GM18507 (cell line): ENCODE measurements at places on chromosomes 6 and 20.

GRCh38 chr20:64095455-64095854 is 11.3 kb upstream of the LKAAEAR1 start:
- no peak for DNase-seq

DNA sequence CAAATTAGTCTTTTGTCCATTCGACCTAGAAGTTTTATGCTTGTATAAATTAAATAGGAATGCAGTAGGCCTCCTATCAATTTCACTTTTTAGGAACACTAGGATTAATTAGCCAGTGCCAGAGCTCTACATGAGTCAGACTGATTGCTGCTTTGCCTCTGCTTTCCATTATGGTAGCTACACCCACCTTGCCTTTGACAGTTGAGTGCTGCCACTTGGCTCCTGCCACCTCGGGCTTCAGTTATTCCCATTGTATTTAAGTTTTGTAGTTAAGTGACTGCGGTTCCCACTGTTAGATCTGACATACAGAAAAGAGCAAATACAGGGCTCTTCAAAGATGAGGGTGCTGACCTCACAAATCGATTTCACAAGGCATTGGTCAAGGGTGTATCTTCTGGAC is 16.6 kb upstream of the WFDC12 start:
- no peak for DNase-seq

- DNase-seq: no peak
These were observed 98.4 kb downstream of the TAF4 start for GRCh38 chr20:61967300-61967699.

- no peak for DNase-seq
These were observed 176.0 kb downstream of the MRPL14 start for GRCh38 chr6:43951063-43951755.

GRCh38 chr20:59776626-59777330 is 156.7 kb downstream of the SYCP2 start:
- DNase-seq: no peak

DNA sequence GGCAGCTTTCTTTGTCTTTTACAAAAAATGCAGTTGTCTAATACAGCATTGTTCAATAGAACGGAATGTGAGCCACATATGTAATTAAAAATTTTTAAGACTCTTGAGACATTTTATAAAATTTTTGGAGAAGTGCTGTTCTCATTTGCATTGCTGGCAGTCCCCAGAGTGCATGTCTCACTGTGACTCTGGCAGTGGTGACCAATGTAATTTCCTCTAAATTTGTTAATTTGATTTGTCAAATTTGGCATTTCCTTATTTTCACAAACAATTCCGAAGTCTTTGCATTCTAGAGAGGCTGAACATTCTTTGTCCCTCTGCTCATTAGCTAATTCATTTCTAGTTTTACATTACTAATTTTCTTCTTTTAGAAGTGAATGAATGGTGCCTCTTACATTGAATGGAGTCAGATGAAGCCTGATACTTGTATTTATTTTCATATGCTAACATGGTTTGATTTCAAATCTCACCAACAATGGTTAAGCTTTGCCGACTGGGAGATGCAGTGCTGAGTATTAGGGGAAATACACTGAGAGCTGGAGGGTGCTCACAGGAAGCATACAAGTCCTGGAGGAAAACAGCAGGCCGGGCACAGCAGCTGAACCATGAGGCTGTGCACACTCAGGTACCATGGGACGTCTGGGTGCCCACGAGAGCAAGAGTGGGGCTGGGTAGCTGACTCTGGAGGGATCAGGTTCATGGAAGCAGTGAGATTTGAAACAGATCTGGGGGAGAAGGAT is 68.5 kb upstream of the ARMC2 start:
- DNase-seq: no peak

DNA sequence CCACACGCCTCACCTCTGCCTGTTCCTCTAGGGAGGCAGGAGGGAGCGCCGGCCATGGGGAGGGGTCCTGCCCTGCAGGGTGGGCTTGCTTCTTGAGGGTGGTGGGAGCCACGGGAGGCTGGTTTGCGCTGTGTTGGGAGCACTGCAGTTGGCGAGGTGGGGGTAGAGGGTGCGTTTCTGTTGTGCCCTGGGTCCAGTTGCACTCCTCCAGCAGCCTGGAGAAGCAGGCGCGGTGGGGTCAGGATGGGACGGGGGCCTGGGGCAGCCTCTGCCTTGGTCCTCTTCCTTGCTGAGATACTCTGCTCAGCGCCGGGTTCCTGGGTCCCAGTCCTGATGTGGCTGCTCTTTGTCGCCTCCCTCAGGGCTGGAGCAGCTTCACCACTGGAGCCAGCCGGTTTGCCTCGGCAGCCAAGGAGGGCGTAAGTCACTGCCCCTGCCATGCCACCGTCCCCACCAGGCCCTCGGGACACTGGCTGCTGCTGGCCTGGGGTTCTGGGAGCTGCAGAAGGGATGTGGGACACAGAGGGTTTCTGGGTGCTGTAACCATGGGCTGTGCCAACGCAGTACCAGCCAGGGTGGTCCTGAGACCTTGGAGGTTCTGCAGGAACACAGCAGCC is 8.4 kb downstream of the ARFGAP1 start:
- DNase-seq: no peak

GRCh38 chr6:16770701-16771569 is 9.7 kb upstream of the ATXN1 start:
- DNase-seq: no peak

- no peak for DNase-seq
These were observed 161.6 kb downstream of the QRSL1 start for GRCh38 chr6:106790935-106791334.

DNA sequence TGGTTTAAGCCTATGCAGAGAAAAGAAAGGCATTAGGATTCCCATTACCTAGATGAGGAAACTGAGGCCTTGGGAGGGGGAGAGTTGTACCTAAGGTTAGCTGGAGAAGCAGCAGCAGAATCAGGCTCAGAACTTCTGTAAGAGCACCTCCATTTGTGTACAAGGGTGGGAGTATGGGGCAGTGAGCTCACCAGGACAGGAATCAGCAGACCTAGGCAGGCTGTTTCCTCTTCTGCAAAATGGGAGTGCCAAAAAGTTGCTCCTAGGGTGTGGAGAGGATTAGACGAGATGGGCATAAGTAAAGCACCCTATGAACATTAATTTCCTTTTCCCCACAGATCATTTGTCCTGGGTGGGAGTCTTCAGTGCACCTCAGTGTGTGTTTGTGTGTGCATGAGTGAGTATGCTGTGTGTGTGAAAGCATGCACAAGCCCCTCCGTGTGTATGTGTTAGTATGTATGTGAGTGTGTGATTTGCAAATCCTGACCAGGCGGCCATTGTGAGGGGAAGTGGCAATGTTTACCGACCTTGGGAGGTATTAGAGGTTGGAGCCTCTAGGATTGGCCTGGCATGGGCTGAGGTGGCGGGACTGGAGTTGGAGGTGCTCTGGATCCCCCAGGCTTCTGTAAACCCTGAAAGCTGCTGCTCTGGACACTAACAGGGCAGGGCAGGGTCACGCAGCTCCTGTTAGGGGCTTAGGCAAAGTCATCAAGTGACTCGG is 78.8 kb downstream of the VEGFA start:
- no peak for DNase-seq

DNA sequence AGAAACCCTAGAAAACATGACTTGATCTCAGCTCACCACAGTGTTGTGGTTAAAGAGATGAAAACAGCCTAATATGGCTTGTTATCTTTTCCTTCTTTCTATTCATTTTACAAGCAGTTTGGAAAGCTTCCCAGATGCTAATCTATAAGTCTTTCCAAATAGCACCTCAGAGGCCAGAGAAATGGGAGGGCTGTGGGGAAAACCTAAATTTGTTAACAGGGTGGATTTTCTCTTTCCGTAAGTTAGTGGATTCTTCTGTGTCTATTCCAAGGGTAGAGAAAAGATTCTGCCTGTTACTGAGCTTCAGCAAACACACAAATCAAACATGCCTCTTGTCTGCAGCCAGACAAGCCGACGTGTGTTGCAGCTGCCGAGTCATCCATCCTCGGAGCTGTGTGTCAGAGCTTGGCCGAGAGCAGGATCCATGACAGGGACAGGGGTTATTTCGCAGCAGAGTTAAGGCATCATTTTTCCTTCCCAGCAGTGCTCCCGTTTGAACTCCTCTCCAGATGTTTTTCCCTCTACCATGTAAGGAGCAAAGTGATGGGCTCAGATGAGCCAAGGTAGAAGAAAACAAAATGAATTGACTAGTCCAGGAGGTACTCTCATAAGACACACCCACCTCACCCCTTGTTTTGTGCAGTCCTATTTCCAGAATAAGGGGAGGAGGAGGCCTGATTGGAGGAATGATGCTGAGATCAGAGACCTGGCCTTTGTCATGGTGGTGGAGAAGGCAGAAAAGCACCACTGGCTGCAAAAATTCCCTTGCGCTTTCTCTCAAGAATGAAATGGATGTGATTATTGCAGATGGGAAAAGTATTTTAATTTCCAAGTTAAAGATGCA is 560.0 kb downstream of the C6orf118 start:
- DNase-seq: no peak

GRCh38 chr20:2252419-2252997 is 43.3 kb upstream of the TGM3 start:
- no peak for DNase-seq

GRCh38 chr20:1576641-1577040 is 19.1 kb upstream of the SIRPD start:
- DNase-seq: no peak

DNA sequence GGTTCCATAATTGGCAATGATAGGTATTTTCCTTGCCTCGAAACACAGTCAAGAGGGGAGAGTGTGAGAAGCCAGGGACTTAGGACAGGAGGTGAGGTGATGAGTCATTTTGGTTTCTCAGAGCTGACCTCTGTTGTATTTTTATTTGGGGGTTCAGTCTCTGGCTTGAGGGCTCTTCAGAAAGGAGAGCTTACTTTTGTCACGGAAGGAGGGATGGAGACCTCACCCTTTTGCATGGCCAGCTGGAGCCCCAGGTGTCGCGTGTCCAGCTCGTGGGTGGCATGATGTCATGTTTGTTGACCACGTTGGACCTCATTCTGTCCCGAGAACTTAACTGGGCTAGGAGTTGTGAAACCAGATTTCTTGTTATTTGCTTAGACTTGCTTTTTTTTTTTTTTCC is 293.9 kb downstream of the QKI start:
- DNase-seq: peak; percentile 20

GRCh38 chr20:56392881-56393482 is 537 bp downstream of the CSTF1 start:
- no peak for DNase-seq

- DNase-seq: no peak
These were observed 70.2 kb downstream of the B3GAT2 start for GRCh38 chr6:70886661-70887060.

GRCh38 chr20:61862881-61863280 is 202.8 kb downstream of the TAF4 start:
- no peak for DNase-seq

- no peak for DNase-seq
These were observed 51.9 kb downstream of the BTBD9 start for GRCh38 chr6:38587766-38588362.

DNA sequence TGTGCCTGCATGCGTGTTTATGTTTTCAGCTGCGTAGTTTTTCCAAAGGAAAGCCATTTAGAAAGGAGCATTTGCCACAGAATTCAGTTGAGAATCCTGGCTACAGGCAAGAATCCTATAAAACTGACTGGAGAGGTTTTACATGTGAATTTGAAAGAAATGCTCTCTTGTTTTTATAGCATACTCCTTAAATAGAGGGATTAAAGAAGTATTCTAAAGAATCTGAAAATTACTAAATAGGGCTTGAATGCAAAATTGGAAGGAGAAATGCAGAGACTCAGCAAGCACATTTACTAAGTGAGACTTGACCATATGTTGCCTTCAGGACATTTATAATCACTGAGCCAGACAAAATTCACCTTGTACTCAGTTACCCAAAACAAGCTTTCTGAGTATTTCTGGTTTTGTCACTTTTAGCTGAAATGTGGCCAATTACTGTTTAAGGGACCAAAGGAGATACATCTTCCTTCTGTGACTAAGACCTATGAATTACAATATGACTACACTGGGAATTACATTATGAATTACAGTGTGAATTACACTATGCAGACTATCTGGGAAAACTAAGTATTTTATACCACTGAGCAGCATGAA is 107.4 kb upstream of the ASCC3 start:
- no peak for DNase-seq

DNA sequence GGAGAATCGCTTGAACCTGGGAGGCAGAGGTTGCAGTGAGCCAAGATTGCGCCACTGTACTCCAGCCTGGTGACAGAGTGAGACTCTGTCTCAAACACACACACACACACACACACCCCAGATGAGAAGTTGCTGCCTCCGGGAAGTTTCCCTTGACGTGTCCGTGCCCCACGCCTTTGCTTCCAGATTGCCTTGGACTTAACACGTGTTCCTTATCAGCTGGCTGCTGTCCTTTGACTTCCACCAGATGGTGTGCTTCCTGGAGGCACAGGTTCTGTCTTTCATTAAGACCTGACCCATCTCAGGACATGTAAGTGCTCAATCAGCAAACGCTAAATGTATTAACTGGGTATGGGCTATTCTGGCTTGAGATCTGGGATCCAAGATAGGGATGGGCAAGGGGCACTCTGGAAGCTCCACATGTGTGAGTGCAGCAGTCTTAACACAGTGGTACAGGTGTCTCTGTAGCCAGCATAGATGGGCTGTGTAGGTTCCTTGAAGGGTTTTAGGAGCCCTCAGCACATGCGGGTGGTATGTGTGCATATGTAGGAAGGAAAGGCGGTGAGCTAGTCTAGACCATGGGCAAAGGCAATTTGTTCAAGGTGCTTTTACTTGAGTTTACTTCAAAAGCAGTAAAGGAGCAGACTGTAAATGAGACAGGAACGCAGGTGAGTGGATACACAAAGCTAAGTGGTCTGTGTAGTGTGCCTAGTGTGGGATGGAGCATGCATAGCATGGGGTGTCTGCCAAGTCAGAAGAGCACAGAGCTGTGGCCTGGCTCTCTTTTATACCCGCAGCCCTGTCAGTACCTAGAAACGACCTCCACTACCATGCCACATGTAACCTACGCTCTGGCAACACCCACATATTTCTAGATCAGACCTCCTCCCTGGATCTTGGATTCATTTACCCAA is 11.6 kb downstream of the PIGT start:
- no peak for DNase-seq

- DNase-seq: no peak
These were observed 34.6 kb upstream of the NKX2-2 start for GRCh38 chr20:21548390-21549035.

DNA sequence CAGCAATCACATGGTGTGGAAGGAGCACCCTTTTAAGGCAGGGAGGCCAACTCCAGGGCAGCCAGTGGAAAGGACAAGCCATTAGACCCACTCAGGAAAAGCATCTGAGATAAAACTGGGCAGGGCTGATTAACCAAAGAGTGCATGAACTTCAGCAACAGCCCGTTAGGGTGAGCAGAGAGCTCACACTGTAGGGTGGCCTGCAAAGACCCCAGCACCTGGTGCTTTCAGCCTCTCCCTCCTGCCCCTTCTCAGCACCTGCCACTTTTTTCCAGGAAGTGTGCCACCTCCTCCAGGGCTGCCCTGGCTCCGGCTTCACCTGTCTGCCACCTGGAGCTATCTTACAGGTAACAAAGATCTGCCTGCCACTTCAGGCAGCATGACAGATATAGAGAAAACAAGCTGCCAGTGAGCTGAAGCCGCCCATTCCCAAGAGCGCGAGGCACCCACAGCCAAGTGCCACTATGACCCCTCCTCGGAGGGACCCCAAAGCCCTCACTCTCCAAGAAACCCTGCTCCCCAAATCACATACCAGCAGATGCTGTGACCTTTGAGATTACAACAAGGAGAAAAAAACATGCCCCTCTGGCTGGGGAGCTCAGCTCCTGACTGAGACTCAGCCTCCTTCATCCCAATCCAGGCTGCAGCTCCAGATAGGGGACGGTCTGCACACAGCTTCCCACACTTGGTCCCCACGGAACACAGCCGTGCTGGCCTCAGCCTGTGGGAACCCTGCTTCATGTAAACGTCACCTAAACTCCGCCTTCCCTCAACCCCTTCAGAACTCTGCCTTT is 71.2 kb downstream of the ABHD12 start:
- DNase-seq: no peak

GRCh38 chr6:18118330-18118729 is 4.1 kb downstream of the NHLRC1 start:
- DNase-seq: no peak
